ENCODE measurements at places on chromosomes 5 and 9.

DNA sequence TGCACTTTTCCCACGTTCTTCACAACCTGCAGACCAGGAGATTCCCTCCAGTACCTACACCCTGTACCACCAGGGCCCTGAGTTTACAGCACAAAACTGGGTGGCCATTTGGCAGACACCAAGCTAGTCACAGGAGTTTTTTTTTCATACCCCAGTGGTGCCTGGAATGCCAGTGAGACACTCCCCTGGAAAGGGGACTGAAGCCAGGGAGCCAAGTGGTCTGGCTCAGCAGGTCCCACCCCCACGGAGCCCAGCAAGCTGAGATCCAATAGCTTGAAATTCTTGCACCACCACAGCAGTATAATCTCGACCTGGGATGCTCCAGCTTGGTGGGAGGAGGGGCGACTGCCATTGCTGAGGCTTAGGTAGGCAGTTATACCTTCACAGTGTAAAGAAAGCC, 26.3 kb upstream of the SMC5 start:
- no peak for DNase-seq

DNA sequence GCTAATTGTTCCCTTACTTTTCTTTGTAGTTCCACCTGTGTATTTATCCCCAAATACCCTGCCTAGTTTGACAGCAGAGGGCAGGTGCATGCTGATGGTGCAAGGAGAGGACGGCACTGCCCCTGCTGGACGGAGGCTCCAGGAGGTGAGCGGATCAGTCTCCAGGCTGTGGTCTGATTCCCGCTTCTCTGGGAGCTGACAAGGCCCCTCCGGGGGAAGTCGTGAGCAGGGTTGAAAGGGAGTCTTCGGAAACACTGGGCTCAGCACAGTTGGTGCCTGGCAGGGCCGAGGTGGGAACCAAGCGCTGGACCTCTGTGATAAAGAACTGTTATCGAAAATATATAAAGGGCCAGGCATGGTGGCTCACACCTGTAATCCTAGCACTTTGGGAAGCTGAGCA, 52.9 kb downstream of the RASGEF1C start:
- DNase-seq, result no peak

DNA sequence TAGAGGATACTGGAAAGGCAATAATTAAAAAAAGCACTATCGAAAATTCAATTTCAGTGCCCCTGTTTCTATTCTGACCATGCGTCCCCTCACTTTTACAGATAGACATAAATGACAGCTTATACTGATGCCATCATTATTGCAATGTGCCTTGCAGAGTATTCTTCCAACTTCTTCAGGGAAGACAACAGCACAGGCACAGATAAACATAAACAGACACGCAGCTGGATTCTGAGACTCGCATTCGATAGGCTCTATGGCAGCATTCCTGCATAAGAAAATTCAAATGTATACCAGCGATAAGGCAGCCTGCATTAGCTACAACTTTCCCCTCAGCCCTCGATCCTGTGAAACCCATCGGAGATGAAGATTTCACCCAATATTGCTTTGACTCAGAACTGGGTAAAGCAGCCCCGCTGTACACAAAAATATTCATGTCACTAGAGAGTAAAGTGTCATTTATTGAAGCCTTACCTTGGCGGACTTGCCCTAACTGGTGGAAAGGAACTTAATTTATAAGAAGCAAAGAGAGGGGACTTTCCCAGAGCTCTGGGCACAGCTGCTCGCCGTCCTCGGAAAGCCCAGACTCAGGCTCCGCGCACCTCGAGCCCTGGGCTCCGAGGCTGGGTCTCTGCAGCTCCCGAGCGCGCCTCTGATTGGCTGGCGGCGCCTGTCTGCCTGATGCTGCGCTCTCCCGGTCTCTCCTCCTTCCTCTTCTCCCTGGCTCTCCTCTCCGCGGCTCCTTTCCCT, at the start of gene CDH18:
TSS of gene CDH18 (minus strand) at position 589 of the 750 bp plus-strand sequence. CDS start 149,214 bp downstream, outside the sequence.
- DNase-seq, result no peak

DNA sequence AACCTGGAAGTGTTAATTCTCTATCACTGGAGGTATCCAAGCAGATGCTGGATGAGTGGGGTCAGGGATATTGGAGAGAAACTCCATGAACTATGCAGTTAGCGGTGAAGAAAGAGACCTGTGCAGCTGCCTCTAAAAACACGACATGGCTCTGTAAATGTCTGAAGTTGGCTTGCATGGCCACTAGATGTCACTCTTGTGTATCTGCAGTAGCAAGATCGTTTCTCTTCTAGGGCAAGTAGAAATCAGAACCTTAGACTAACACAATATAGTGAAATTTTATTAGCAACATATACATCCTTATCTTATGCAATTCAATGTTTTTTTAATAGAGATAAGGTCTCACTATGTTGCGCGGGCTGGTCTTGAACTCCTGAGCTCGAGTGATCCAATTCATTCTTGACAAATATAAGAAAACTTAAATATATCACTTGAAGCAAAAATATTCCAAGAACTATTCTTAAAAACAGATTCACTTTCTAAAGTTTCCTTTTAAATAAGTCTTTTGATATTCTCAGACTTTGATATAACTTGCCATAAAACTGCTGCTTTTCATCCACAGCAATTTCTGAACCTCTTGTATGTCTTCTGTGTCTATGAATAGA, 2.9 kb downstream of the OR2S2 start:
- no peak for DNase-seq

DNA sequence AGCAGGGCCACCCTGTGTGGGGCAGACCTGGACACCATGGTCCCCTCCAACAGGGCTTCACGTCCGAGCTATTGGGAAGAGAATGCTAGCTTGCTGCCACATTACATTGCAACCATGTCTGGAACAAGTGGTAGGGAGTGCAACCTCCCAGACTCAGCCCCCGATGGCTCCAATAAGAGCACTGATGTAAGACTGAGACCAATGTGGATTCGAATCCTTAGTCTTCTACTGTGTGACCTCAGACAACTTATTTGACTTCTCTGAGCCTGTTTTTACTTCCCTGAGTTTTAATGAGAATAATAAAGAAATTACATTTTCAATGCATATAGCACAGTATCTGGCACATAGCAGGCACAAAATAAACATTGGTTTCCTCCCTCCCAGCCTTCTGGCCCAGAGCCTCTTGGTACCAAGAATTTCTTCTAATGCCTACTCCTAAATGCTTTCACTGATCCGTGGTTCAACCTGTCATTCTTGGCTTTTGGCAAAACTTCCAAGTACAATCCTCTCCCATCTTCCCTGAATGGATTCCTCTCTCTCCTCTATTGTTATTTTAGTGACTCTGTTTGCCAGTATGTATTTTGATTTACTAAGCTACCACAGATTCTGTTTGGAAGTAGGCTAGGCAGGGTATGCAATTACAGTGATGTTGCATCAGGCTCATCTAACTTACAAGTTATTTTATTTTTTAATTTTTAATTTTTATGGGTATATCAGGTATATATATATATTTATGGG, 34.6 kb upstream of the COL15A1 start:
- no peak for DNase-seq

DNA sequence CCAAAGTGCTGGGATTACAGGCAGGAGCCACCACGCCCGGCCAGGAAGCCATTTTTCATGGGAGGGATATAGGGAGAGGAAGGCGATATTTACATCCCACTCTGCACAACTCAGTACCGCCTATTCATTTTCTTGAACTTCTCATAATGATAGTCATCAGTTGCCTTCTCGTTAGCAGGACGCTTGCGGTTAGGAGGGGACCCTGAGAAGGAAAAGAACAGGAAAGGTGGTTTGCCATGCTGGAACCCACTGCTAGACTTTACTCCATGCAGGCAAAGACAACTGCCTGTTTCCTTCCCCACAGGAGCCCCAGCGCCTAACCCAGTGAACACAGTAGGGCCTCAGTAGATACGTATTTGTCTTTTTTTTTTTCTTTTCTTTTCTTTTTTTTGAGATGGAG, 4.1 kb upstream of the TOR1A start:
- DNase-seq, result no peak

DNA sequence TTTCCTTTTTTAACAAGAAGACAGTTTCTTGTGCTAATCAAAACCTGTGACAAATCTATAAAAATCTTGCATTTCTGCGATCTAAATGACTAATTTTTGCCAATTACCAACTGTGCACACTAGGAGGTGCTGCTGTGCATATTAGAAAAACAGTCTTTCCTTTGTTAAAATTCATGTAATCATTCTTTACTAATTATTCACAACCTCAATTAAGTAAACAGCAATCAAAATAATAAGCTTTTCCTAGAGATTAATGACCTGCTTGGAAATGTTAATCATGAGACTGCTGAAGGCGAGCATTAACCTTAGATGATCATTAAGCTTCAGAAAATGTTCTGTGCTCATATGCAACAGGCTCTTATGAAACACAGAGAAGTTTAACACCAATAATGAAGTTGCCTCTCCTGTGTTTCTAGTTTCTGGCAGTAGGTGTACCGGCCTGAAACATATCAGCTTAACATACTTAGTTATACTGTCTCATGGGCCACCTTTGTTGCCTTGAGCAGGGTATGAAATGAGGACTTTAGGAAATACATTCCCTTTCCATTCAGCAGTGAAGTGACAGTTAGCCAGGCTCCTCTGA, 17.7 kb downstream of the RFESD start:
- no peak for DNase-seq

DNA sequence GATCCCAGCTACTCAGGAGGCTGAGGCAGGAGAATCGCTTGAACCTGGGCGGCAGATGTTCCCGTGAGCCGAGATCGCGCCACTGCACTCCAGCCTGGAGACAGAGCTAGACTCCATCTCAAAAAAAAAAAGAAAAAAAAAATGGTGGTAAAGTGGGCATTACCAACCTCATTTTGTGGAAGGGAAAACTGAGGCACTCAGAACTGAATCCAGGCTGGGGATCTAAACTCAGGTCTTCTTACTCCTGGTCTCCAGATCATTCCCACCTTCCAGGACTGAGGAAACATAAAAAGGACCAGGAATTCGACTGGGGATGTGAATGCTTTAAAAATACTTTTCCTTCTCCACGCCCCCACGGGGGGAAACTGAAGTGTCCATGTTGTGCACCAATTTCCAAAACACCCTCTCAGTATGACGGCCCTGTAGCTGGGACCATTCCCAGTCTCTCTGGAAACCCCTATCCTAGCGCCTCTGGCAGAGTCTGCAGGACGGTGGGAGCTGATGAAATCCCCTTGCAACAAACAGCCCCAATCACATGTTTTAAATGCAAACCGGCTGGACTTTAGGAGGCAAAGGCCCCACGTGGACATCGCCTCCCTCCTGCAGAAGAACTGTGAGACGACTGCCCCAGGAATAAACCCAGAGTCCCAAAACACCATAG, 8.9 kb upstream of the AKNA start:
- DNase-seq, result no peak

- DNase-seq, result no peak
Observed at GRCh38 chr9:715300-715699, 126.2 kb upstream of the DMRT1 start.

- no peak for DNase-seq
Observed at GRCh38 chr5:87076931-87077330, 190.8 kb upstream of the RASA1 start.

- no peak for DNase-seq
Observed at GRCh38 chr5:149156435-149157083, 15.3 kb downstream of the ABLIM3 start.

- no peak for DNase-seq
Observed at GRCh38 chr5:147445917-147446316, 64.0 kb downstream of the DPYSL3 start.

DNA sequence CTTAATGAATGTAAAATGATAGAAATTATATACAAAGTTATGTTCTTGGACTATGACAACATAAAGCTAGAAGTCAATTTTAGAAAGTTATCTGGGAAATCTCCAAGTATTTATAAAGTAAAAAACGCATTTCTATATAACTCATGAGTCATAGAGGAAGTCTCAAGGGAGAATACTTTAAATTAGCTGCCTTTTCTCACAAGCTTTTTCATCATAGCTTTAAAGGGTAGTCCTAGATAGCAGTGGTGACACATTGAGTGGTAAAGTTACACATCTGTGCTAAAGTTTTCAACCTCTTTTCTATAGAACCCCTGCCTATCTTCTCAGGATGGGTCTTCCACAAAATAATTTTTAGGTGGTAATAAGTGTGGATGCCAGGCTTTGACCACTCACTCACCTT, 598.3 kb upstream of the FAM174A start:
- no peak for DNase-seq

DNA sequence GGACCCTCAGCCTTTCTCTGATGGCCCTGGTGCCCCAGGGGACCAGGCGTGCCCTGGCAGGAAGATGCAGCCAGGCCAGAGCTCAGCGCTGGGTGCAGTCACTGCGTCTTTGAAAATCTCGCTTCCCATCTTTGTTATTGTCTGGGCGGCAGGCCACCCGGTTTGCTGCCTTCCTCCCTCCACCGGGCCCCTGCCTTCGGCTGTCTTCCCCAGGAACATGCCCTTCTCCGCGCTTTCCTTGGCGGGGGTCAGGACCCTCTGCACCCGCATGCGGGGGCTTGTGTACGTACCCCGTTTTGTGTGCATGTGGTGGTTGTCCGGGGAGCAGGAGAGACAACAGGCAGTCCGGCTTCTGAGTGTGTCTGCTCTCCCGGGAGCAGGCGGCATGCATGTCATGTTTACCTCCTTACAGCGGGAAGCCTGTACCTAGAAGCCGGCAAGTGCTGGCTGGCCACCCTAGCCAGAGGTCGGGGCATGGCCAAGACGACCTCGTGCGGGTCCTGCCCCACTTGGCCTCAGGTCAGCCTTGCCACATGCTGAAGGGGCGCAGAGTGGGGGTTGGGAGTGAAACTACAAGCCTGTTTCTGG, 49.5 kb downstream of the DAB2IP start:
- DNase-seq, result no peak

GRCh38 chr5:115417076-115417475, 120.6 kb upstream of the CCDC112 start:
- DNase-seq, result no peak

GRCh38 chr5:14415698-14416074, 165.9 kb upstream of the OTULINL start:
- DNase-seq, result no peak

GRCh38 chr5:171845857-171846256, 60.2 kb downstream of the SMIM23 start:
- DNase-seq, result no peak

GRCh38 chr9:16752601-16753000, 117.9 kb downstream of the BNC2 start:
- no peak for DNase-seq

DNA sequence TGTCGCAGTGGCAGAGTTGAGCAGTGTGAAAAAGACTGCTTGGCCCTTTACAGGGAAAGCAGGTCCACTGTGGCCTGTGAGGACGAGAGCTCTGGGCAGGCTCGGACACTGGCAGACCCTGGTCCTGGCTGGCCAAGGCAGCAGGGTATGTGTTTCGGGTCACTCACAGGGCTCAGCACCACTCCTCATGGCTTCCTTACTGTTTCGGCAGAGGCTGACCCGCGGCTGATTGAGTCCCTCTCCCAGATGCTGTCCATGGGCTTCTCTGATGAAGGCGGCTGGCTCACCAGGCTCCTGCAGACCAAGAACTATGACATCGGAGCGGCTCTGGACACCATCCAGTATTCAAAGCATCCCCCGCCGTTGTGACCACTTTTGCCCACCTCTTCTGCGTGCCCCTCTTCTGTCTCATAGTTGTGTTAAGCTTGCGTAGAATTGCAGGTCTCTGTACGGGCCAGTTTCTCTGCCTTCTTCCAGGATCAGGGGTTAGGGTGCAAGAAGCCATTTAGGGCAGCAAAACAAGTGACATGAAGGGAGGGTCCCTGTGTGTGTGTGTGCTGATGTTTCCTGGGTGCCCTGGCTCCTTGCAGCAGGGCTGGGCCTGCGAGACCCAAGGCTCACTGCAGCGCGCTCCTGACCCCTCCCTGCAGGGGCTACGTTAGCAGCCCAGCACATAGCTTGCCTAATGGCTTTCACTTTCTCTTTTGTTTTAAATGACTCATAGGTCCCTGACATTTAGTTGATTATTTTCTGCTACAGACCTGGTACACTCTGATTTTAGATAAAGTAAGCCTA, 15.7 kb downstream of the SQSTM1 start:
- DNase-seq, result peak; percentile 26

All from stimulated activated CD8-positive, alpha-beta memory T cell treated with anti-CD3 and anti-CD28 coated beads, Interleukin-15, amount 100 ng/mL, for 4 hours (primary cell).